ENCODE measurements at places on chromosomes 3 and 15.

GRCh38 chr15:74821091-74821789, 5.2 kb upstream of the CPLX3 start:
- no peak for DNase-seq

- DNase-seq, result no peak
Measured at GRCh38 chr3:13025090-13025489, 48.1 kb downstream of the IQSEC1 start.

DNA sequence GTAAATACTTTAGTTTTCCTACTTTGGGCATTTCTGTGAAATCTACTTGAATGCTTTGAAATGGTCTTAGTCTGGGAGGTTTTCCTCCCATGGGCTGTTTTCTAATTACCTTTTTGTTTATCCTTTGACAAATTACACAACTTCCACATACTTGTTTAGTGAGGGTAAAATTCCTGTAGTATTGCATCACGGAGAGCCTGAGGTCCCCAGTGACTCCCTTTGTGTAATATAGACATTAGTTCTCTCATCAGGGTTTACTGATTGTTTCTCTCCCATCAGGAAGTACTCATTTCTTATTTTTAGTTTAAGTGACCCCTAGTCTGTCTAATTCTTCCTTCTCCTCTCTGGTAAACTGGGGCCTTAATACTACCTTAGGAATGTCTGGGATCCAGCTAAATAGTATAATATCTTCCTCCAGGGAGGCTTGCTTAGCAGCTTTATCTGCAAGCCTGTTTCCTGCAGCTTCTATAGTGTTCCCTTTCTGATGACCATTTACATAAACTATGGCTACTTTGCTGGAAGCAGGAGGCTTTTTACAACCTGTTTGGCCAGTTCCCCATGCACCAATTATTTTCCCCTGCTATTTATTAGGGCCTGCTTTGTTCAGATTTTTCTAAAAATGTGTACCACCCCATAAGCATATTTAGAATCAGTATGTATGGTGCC, 87.2 kb upstream of the XCR1 start:
- DNase-seq, result no peak

- no peak for DNase-seq
Measured at GRCh38 chr15:25771338-25771706, 91.8 kb downstream of the ATP10A start.

DNA sequence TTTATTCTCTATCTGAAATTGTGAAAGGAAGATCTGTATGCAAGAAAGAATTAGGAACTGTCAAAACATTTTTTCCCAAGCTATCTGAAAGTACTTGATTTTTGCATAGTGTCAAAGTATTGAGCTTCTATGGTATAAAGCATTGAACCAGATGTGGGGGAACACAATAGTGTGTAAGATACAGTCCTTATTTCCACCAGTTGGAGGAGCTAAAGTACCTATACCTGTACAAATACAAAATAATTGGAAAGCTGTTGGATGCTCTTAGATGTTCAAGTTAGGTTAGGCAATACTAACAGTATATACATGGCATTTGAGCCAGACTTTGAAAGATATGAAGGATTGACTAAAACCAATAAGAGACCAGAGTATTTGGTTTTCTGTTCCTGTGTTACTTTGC, 148.4 kb downstream of the B3GALNT1 start:
- no peak for DNase-seq

DNA sequence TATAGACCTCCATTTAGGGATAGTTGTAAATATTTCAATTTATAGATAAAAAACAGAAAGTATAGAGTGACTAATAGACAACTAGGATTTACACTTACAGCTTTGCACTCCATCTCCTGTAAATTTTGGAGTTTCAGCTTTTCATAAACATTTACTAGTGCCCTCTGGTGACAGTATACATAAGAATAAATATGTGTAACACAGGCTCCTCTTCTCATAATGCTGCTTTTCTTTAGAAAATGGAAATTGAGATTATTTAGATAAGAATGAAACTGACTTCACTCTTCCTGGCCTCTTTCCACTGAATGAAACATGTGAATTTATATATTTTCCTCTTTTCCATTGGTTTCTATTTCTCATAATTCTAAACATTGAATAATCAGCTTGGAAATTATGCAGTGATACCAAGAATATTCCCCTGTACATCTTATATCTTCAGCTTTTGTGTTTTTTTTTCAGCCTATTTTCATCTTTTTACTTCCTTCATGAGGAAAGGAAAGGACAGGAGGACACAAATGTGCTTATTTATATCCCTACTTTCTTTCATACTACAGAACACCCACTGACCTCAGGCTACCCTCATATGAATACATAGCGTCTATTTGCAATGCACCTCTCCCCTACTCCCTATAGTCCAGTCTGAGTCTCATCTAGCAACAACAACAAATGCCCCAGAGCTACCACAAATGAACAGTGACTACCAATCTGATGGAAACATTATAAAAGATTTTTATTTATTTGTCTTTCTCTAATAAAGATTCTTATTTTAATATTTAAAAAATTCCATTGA, 103.1 kb upstream of the CCDC39 start:
- no peak for DNase-seq

DNA sequence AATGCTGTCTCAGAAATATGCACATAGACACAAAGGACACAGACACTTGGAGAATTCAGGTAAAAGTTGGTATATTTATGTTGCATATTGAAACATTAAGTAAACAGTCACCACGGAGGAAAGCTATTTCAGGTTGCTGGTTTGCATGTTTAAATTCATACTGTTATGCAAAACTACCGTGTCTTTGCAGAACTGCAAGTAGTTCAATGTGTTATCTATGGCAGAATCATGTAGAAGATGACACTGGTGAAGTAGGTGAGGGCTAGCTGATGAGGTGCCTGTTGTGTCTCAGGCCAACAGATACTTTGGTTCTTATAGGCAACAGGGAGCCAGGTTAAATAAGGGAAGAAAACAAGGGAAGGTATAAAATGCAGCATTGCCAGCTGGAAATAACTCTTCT, 511.3 kb downstream of the DIPK2A start:
- DNase-seq, result no peak

- no peak for DNase-seq
Measured at GRCh38 chr3:17640466-17640865, 102.0 kb downstream of the TBC1D5 start.

DNA sequence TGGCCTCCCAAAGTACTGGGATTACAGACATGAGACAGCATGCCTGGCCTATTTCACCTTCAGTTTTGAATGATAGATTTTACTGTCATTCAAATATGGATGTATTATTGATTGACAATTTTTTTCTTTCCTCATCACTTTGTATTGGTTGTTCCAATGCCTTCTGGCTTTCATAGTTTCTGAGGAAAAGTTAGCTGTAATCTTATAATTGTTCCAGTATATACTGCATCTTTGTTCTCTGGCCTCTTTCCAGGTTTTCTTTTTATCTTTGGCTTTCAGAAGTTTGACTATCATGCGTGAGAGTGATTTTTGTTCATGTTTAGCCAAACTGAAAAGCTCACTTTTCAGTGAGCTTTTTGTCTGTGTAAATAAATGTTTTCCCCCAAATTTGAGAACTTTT, 157.1 kb downstream of the RSRC1 start:
- no peak for DNase-seq

DNA sequence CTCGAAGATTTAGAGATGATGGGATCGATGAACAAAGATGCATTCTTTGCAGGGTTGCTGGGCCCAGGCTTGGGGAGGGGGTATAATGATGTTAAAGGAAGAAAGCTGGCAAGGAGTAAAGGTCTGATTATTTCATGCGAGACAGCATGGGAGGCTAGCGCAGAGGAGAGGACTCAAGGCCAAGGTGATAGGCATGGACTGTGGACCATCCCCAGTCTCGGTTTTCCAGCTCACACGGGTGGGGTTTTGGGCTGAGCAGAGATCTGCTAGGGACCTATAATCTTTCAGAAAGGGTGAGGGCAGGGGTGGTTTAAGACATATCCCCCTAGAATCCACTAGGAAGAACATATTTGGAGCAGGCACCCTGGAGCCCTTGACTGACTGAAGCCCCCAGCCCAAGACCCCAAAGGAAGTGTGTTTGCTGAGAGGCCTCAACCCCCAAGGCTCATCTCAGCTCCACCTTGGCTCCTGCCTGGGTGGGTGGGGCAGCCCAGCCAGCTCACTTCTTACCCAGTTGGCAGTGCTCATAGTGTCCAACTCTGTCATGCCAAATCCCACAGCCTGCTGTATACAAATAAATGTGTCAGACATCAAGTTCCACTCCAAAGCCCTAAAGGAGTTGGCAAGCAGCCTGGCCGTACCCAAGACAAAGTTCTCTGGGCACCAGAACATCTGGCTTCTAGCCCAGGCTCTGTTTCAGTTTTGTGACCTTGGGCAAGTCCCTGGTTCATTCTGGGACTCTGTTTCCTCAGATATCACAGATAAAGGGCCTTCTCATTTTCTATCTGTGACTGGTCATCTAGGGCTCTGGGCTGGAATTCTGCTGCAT, 17.9 kb downstream of the ACSBG1 start:
- no peak for DNase-seq

GRCh38 chr3:101852983-101853840, 3.9 kb downstream of the NFKBIZ start:
- no peak for DNase-seq

GRCh38 chr15:70072479-70072878, 25.2 kb downstream of the TLE3 start:
- no peak for DNase-seq

DNA sequence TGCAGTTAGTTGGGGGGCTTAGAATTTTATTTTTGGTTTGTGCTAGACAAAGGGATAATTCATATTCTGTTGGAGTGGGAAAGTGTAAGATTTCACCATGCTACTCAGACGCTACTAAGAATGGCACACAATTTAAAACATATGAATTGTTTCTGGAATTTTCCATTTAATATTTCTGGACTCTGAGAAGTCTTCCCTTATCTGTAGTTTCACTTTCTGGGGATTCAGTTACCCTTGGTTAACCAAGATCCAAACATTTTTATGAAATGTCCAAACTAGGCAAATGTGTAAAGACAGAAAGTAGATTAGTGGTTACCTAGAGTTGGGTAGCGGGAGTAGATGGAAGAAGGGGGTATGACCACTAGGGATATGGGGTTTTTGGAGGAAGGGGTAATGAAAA, 53.1 kb downstream of the TCF12 start:
- no peak for DNase-seq

DNA sequence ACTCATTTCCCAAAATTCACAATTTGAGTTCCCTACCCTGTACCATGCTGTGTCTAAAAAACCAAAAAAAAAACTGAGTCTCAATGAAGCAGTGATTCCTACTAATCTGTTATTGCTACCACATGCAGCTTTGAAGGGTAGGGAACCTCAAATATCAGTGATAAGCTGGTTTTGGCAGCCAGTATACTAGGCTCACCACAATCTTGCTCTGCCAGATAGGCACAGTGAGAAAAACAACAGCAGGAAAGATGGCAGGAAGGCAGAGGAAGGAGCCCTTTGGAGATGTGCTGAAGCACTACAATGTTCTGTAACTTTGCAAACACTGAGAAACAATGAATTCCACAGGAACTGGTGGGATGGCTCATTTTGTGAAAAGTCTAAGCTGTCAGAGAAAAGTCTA, 96.9 kb upstream of the UBP1 start:
- DNase-seq, result no peak

DNA sequence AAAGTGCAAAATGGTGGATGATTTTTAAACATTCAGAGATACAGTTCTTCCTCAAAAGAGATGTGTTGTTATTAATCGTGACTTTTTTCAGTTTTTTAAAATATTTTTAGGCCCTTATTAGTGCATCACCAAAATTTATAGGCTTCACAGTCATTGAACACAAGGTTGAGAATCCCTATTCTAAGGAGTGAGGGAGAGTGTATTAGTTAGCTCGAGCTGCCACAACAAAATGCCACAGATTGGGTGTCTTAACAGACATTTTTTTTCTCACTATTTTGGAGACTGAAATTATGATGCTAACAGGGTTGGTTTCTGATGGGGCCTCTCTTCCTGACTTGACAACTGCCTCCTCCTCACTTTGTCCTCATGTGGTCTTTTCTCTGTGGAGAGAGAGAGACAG, 145.9 kb upstream of the TPRG1 start:
- no peak for DNase-seq

DNA sequence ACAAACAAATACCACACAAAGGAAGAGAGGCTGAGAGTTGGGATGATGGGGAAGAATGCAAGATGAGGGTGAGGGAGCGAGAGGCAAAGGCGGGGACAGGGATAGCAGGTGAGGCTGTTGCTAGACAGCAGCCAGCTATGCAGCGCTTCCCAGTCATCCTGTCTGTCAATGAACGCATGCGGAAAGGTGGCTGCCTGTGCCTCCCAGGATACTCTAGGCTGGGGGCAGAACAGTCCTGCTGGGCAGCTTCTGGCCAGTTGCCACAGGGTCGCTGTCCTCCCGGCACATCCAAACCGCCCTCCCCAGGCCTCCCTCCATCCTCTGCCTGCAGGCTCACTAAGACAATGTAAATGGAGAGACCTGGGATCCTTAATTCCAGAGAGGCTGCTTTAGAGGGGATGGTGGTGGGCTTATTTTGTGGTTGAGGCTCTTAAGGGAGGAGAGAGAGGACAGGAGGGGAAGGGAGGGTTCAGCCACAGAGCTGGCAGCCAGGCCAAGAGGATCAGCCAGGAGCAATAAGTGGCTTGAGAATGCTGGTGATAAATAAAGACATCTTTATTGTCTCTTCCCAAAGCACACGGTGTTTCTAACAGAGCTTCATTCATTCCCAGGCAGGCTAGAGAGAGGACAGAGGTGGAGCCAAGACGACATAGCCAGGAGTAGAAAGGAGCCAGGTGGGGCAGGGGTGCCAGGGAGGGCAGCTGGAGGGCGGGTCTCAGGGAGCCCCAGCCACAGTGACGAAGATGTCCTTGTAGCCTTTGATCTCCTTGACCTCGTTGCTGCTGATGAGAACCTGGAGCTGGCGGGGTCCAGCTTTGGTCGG, 9.2 kb upstream of the TGM5 start:
- DNase-seq, result no peak

DNA sequence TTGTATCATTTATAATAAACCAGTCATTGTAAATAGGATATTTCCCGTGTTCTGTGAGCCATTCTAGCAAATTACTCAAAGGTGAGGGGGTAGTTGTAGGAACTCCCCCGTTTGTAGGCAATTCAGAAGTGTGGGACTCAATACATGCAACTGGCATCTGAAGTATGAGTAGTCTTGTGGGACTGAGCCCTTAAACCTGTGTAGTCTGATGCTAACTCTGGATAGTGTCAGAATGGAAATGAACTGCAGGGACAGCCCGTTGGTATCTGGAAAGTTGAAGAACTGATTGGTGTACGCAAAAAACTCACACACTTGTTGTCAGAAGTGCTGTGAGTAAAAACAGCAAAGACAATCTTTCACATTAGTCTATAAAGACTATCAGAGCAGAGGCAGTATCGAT, 32.6 kb downstream of the HERC1 start:
- no peak for DNase-seq

DNA sequence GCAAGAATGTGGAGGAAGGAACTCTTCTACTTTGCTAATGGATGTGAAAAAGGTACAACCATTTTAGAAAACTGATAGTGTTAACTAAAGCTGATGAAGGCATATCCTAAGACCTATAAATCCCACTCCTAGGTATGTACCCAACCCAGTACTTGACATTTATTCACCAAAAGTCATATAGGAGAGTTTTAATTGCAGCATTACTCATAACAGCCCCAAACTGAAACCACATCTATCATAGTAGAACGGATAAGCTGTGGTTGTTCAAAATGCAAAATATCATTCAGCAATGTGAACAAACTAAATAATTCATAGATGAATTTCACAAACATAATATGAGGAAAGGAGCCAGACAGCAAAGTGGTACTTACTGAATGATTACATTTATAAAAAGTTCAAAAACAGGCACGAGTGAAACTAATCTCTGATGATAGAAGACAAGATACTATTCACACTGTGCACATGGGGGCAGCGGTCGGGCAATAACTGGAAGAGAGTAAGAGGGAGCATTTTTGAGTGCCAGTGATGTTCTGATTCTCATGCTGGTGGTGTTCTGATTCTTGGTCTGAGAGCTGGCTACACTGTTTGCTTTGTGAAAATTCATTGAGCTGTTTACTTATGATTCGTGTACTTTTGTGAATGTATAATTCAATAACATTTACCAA, 34.3 kb downstream of the GOLIM4 start:
- no peak for DNase-seq

Data from hematopoietic multipotent progenitor cell treated with erythropoietin and hydrocortisone succinate and interleukin-3 and kit ligand, for 17 days (in vitro differentiated cells).